ENCODE measurements at places on chromosomes 11 and 22. TPM values are rescaled to one million over a fixed set of nuclear protein-coding genes. Genes with fewer than 3 reads are reported as not detected.

Gene GP1BB
- 1.9 TPM for total RNA-seq

- no peak for DNase-seq
Measured at GRCh38 chr11:126588630-126589491, 233.4 kb downstream of the ST3GAL4 start.

- no peak for DNase-seq
Measured at GRCh38 chr11:105610871-105611571, 1.1 kb downstream of the GRIA4 start.

DNA sequence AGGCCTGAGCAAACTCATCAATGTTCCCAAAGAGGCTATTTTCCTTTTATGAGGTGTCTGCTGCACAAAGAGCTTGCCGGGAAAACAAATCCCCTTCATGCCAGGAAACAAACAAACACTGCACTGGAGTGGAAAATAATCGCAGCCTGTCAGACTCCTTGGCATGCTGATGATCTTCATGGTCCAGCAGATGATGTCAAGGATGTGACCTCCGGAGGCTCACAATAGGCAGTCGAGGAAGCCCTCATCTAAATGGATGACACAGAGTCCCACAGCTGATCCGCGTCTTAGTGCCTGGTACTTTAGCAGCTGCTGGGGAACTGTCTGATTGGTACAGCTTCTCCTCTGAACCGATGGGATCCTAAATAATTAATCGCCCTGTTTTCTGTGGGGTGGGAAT lies 187.6 kb downstream of the TENM4 start:
- DNase-seq: no peak

DNA sequence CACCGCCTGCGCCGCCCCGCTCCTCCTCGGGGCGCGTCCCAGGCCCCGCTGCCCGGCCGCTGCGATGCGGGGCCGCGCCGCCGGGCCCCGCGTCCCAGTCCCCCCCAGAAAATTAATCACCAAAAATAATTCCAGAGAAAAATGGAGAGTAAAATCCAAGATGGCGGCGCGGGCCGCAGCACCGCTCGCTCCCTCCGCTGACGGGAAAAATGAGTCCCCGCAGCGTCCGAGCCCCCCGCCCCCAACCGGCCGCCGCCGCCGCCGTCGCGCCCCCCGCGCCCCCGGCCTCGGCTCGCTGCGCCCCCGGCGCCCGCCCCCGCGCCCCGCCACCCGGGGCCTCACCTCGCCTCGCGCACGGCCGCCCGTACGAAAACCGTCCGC lies at the start of gene KMT5B:
KMT5B (minus strand) TSS at position 162 of the 381 bp plus-strand sequence. CDS start 23,220 bp downstream, outside the sequence.
- no peak for DNase-seq

Data from sigmoid colon (tissue), 7 donors.